ENCODE measurements at places on chromosomes 3 and 15. TPM values are rescaled to one million over a fixed set of nuclear protein-coding genes. Genes with fewer than 3 reads are reported as not detected.

SLC9A9 gene
- 5.0 TPM for total RNA-seq

MORC1 gene
- not detected for total RNA-seq

SLC22A14 gene
- 1.3 TPM for total RNA-seq

GOLGA8J gene
- total RNA-seq, result not detected

PPM1L gene
- total RNA-seq, result 106 TPM

ATP8B4 gene
- total RNA-seq, result 5.0 TPM

UROC1 gene
- total RNA-seq, result not detected

C15orf62 gene
- 0.31 TPM for total RNA-seq

PCNP gene
- total RNA-seq, result 102 TPM

Data from parietal lobe (tissue), 2 donors.